ENCODE measurements at places on chromosomes 2 and 18.

DNA sequence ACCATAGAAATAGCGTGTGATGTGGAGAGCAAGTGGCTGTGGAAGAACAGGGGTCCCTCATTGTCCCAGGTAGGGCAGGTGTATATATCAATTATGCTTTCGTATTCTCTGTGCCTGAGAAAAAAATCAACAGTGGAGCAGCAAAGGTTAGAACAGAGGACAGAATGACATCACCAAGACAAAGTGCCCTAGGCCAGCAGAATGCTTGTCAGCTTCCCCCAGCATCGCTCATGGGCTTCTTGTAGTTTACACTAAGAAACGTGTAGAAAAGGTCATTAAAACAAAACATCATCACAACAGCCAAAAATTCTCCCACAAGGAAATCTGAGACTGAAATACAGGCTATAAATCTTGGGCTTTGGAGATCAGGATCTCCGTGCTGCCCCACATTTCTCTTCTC lies 288.0 kb downstream of the TDRD15 start:
- no peak for DNase-seq

DNA sequence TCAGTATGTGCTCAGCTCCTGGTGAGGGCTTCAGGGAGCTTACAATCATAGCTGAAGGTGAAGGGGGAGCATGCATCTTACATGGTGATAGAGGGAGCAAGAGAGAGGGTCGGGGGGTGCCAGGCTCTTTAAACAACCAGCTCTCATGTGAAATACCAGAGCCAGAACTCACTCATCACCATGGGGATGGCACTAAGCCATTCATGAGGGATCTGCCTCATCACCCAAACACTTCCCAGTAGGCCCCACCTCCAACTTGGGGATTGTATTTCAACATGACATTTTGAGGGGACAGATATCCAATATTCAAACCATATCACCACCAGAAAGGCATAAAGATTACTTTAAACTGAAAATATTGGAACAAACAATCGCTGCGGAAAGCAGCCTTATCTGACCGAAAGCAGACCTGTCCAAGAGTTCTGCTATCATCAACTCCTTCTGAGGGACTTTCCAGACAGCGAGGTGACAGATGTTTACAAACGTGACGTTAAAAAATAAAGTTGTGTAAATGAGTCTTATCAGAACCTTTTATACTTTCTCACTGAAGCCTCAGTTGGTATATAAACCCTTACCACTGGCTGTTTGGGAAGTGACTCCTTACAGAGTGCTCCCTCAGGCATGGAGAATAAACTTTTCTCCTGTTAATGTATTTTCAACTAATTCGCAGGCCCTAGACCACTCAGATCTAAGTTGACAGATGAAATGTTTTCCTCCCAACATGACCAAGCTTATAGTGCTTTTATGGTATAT lies 35.5 kb upstream of the PTH2R start:
- no peak for DNase-seq

DNA sequence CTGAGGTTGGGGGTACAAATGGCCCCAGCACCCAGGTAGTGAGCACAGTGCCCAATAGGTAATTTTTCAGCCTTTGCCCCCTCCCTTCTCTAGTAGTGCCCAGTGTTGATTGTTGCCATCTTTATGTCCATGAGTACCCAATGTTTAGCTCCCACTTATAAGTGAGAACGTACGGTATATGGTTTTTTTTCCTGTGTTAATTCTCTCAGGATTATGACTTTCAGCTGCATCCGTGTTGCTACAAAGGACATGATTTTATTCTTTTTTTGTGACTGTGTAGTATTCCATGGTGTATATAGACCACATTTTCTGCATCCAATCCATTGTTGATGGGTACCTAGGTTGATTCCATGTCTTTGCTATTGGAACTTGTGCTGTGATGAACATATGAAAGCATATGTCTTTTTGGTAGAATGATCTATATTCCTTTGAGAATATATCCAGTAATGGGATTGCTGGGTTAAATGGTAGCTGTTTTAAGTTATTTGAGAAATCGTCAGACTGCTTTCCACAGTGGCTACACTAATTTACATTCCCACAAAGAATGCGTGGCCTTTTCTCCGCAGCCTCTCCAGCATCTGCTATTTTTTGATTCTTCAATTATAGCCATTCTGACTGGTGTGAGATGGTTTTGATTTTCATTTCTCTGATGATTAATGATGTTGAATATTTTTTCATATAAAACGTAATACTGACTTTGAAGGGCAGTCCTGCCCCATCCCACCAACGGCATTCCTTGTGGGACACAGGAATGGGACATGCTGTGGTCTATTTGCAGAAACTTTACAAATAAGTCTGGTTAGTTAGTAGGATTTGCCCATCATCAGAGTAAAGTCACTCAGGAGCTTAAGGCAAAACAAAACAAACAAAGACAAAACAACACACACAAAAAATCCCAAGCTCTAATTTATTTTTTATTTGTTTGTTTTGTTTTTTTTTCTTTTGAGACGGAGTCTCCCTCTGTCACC lies 135.0 kb downstream of the MYCN start:
- DNase-seq = no peak

DNA sequence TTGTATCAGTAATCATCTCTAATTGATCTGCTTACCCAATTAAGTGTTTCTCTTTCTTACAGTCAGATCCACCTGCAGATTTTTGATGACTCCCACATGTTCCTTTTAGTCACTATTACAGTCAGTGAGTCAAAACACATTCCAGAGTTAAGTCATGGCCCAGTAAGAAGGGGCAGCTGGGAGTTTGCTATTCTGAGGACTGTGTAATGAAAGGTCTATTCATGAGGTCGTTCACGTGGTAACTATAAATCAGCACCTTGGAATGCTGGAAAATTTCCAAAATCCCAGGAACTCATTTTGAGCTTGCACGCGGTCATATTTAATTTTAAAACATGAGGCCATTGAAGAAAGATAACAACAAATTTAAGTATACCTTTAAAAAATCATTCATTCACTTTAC lies 252.5 kb downstream of the XIRP2 start:
- no peak for DNase-seq

GRCh38 chr18:36835927-36836326 lies 7.0 kb downstream of the KIAA1328 start:
- no peak for DNase-seq

- no peak for DNase-seq
Measured at GRCh38 chr2:70557171-70557838, 3.7 kb upstream of the TGFA start.
